Fibroblast of skin of left quadriceps (primary cell): ENCODE measurements at places on chromosomes 2 and 18.

- DNase-seq: peak; percentile 37
Measured at GRCh38 chr2:222318026-222318711, 19.4 kb upstream of the PAX3 start.

GRCh38 chr2:61151436-61151835 is 10.6 kb upstream of the C2orf74 start:
- no peak for DNase-seq

DNA sequence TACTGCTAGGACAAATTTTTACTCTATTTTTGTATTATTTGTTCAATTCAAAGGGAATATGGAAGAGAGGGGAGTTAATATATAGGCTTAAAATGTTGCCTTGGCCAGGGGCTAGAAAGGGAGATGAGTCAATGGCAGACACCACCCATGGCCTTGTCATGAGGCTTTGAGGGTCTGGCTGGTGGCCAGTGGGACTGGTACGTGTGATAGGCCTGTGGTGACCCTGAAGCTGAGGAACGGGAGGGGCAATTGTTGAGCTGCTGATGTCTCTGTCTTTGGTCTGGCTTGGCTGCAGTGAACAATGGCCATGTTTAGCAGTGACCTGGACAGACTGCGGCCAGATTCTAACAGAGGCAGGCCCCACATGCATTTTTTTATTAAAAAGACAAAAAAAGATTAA is 18.5 kb downstream of the GKN1 start:
- no peak for DNase-seq

DNA sequence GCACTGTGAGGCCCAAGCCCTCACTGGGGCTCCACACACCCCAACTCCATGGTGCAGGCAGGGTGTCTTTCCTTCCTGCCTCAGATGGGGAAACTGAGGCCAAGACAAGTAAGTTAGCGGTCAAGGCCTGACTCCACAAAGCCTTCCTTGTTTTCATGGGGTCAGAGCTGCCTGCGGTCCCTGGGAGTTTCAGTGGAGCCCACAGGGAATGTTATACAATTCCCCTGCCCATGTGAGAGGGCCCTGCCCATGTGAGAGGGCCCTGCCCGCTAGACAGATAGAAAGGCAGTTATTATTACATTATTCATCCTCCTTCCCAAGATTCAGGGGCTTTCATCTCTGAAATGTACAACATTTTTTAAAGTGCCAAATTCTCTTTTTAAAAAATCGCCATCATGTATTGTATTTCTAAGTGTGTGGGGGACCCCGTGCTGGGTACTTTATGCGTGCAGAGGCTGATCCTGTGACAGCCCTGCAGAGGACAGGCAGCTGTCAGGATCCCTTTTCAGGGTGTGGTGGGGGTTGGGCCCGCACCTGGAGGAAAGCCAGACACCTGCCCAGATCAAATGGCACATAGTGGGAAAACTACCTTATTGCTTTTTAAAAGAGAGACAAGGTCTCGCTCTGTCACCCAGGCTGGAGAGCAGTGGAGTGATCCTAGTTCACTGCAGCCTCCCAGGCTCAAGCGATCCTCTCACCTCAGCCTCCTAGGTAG is 23.4 kb downstream of the FBLN7 start:
- no peak for DNase-seq

- DNase-seq: no peak
Measured at GRCh38 chr2:30744823-30745222, 62.4 kb downstream of the CAPN13 start.
